ENCODE measurements at places on chromosomes 7 and 10. TPM values are rescaled to one million over a fixed set of nuclear protein-coding genes. Genes with fewer than 3 reads are reported as not detected.

Gene LRRD1
- 0.65 TPM for total RNA-seq

DNA sequence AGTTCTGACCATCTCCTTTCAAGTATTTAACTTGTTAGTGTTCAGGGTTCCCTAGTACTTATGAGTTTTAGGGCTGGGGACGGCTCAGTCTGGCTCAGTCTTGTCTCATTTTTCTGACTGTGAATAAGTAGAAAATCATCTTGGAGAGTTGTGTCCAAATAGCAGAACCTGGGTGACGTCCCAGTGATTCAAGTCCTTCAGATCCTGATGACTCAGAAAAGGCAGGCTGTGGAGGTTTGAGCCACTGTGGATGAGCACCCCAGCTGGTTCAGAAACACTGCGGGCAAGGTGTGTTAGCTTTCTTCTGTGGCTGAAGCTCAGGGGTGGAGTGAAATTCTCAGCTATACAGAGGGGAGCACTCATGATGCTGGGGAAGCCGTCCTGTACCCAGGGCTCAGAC is 154.4 kb upstream of the NPY start:
- DNase-seq, result no peak

DNA sequence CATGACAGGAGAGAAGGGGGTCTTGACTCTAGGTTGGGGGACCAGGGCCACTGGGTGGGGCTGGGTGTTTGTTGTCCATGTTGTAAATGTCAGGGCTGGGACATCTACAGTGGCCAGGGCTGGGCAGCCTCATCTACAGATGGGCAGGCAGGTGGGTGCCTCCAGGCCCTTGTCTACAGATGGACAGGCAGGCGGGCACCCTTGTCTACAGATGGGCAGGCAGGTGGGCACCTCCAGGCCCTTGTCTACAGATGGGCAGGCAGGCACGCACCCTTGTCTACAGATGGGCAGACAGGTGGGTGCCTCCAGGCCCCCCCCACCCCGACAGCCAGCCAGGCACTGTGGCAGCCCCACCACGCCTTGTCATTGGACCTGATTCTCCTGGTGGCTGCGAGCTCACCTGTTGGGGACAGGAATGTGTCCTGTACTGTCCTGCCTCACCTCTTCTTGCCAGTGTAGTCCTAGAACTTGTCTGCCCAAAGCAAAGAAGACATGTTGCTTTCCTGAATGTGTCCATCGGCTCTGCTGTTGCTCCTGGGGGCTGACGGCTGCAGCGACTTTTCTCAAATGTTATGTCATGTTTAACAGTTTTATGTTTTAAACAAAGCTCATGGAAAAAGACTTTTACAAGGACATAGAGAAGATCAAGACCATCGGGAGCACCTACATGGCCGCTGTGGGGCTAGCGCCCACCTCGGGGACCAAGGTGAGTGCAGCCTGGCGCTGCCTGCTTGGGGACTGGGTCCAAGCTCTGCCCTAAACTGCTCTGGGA is 129.9 kb downstream of the ADCY1 start:
- DNase-seq, result peak; percentile 79

Gene COA1
- total RNA-seq, result 25.9 TPM

DNA sequence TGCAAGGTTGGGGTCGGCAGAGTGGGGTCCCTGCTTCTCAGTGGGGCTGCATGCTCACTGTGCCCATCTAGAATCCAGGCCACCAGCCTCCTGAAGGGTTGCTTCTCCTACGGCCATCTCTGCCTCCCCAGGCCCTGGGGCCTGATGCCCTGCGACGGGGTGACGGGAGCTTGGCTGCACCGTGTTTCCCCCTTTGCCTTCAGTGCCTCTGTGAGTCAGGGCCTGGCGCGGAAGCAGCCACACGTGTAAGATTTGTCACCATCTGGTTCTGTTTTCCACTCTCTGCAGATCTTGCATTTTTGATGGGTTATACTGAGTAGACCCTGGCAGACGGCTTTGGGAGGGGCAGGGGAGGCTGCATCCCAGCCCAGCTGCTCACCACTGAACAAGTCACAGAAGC is 7.2 kb downstream of the ADAMTS14 start:
- peak; percentile 92 for DNase-seq

Gene GRID2IP
- 0.69 TPM for total RNA-seq
